ENCODE measurements at places on chromosomes 3 and 15.
A peak's percentile ranks its signal among the peaks of the same experiment; 100 is the strongest.

- no peak for DNase-seq
Measured at GRCh38 chr3:12969486-12969885, 103.7 kb downstream of the IQSEC1 start.

GRCh38 chr3:41369838-41370237 lies 170.5 kb downstream of the CTNNB1 start:
- DNase-seq: no peak

DNA sequence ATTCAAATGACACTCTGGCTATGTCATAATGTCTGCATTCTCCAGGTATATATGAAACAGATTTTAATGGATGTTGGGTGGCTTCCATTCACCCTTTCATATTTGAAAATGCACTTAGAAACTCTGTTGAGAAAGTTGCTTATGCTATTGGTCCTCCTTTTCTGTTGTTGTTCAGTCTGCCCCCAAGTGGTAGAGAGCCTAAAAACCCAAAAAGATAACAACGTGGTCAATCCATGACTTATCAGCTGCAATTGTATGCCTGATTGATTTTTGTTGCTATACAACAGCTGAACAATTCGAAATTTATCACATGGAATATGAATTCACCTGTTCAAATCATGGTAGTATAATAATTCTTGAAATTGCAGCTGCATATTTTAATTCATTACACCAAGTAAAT lies 279.8 kb downstream of the ROBO2 start:
- no peak for DNase-seq

GRCh38 chr3:32021155-32021554 lies 39.6 kb downstream of the ZNF860 start:
- no peak for DNase-seq

GRCh38 chr3:174414902-174415301 lies 444.2 kb upstream of the NAALADL2 start:
- DNase-seq: no peak

GRCh38 chr15:44585633-44586032 lies 48.7 kb downstream of the EIF3J start:
- no peak for DNase-seq

DNA sequence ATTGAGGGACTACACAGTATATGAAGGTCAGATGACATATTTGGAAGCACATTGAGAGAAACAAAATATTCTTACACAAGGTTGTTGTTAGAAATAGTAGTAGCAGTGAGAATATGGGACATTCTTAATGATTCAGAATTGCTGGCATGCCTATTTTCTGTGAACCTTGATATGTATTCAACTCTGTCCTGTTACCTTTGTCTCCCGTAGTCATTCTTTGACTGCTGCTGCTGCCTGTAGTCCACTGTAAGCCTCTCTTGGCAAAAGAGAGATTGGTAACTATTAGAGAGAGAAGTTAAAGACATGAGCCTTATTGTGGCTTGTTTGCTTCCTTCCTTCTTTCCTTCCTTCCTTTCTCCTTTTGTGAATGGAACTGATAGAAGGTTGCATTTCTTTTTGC lies 64.5 kb downstream of the TCF12 start:
- no peak for DNase-seq

DNA sequence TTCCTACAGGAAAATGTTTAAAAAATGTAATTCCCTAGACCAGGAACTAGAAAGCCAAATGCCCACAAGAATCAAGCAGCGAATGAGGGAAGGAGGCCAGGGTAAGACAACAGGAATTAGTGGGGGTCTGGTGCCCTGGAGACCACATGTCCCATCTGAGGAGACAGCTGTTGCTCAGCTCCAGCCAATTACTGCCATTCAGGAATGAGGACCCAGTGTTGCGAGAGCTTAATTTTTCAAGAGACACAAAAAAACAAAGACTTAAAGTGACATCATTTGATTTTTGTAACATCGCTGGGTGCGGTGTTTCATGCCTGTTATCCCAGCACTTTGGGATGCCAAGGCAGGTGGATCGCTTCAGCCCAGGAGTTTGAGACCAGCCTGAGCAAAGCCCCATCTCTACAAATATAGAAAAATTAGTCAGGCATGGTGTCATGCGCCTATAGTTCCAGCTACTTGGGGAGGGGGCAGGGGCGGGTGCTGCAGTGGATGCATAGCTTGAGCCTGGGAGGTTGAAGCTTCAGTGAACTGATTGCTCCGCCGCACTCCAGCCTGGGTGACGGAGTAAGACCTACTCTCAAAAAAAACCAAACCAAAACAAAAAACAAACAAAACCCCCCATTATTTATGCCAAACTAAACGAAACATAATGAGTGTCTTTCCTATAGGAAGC lies 52.8 kb upstream of the LRIG1 start:
- no peak for DNase-seq

DNA sequence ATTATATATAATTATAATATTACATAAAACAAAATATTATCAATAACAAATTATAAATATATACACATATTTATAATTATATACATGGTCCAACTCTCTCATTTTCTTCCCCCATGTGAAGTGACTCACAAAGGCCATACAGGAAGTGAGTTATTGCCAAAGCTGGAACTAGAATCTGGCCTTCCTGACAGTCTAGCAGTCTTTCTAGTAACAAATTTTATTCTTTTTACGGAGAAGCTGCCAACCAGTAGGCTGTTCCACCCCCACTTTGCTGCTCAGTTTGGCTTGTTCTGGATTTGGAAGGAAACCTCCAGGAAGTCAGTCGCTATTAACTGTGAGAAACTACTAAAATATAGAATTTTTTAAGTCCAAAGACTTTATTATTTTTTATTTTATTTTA lies 79.6 kb downstream of the DHX36 start:
- DNase-seq: no peak

- DNase-seq: peak; percentile 18
Measured at GRCh38 chr3:58052373-58053273, 44.4 kb downstream of the FLNB start.

DNA sequence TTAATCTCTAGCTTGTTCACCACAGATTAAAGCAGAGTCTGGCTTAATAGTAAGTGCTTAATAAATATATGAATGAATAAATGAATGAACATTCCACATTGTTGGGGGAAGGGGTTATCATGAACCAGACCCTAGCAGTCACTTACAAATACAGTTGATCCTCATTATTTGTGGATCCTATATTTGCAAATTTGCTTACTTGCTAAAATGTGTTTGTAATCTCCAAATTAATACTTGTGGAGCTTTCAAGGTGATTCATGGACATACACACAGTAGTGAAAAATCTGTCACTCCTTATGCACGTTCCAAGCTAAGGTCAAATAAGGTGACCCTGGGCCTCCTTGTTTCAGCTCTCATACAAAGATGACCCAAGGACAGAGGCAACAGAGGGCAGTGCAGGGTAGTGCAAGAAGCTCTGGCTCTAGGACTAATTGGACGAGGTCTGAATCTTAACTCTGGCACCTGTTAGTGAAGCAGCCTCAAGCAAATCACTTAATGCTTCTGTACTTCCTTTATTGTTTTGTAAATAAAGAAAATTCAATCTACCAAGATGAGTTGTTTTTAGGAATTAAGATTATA lies 112.8 kb upstream of the C2CD4B start:
- DNase-seq: no peak

GRCh38 chr3:116476691-116477090 lies 31.4 kb upstream of the LSAMP start:
- DNase-seq: no peak

DNA sequence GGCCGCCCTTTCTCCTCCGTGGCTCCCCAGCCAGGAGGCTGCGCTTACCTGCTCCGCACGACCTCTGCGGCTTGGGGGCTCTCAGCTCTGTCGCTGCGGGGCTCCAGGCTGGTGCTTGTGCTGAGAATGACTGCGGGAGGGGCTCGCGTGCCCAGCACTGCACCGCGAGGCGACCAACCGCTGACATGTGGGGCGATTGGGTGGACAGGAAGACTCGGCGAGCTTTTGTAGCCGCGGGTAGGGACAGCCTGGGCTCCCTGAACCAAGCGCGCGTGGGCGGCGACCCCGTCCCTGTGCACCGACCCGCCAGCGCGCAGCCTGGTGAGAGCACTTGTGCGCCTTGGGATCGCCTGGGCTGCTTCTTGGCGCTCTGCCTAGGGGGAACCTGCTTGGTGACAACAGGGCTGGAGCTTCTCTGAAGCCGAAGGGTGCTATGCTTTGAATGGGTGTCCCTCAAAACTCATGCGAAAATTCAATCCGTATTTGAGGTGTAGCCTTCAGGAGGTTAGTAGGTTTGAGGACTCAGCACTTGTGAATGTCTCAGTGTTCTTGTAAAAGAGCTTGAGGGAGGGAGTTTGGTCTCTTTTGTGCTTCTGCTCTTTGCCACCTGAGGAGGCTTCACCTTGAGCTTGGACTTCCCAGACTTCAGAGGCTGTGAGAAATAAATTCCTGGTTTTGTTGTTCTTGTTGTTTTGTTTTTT lies 50.4 kb downstream of the IL12A start:
- no peak for DNase-seq

- DNase-seq: no peak
Measured at GRCh38 chr15:43128980-43129335, 4.4 kb upstream of the TMEM62 start.

GRCh38 chr3:89042236-89042835 lies 65.1 kb upstream of the EPHA3 start:
- no peak for DNase-seq

DNA sequence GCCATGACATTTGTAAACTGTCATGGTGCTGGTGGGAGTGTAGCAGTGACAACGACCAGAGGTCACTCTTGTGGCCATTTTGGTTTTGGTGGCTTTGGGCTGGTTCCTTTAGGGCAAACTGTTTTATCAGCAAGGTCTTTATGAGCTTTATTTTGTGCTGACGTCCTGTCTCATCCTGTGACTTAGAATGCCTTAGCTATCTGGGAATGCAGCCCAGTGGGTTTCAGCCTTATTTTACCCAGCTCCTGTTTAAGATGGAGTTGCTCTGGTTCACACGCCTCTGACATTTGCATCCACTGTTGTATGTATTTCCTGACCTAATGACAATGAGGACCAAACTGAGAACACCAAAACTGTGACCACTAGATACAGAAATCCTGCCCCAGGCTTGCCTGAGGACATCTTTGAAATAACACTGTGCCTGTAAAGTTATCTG lies 37.6 kb downstream of the RAB8B start:
- DNase-seq: no peak

- no peak for DNase-seq
Measured at GRCh38 chr3:126259411-126260391, 79.3 kb upstream of the ALDH1L1 start.
